ENCODE measurements at places on chromosomes 7 and 10.

GRCh38 chr7:15159261-15159660 is 256.7 kb upstream of the DGKB start:
- DNase-seq = no peak

- no peak for DNase-seq
These were observed 19.2 kb downstream of the SFTPA1 start for GRCh38 chr10:79629955-79630327.

DNA sequence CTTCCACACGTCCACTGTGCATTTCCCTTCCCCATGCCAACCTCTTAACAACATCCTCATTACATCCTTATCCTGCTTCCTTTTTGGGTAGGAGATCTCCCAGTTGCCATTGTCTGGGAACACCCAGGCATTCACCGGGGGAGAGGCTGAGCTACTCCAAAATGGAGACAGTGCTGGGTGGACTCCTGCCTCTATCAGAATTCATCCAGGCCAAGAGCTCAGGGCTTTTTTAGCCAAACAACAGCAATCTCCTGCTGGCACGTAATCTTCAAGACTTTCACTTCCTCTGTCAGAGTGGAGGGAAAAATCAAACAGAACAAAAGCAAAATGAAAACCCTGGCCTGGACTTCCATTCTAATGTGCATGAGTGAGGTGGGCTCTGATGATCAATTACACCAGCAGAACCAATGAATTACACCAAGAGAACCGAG is 245.0 kb downstream of the PRPF18 start:
- DNase-seq = no peak

- no peak for DNase-seq
These were observed 182.6 kb upstream of the RNF32 start for GRCh38 chr7:156458011-156458410.

GRCh38 chr10:131645756-131646155 is 255.1 kb upstream of the PPP2R2D start:
- DNase-seq = no peak

DNA sequence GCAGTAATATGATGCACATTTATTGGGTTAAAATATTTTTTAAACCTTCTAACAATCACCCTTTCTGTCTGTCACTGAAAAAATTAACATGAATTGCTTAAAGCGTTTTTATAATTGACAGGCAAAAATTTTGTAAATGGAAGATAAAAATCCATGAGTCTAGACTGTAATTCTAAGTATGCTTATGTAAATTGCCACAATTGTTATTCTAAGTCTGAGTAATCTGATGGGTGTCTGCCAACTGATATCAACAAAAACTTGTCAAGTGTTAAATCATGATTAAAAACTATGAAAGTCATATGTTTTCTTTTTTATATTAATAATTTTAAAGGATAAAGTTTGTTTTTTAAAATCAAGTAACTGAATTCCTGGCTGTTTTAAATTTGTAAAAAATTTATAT is 208.2 kb downstream of the CDK14 start:
- no peak for DNase-seq

GRCh38 chr7:41711283-41712064 is 8.6 kb upstream of the INHBA start:
- no peak for DNase-seq

DNA sequence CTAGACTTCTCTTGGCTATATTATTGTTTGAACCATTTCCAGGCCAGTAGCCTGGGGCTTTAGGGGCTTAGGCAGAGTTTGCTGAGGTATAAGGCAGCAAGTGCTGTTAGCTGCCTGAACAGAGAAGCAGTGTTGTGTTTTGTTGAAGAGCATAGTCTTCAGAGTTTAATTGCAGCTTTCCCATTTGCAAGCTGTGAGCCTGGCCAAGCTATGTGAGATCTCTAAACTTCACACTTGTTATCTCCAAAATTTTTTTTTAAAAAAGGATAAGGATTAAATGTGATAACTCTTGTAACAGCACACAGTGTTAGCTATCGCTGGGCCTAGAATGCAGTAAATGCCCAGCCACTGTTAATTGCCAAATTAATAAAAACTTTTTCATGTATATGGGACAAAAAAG is 782.4 kb downstream of the REEP3 start:
- DNase-seq = no peak
